ENCODE measurements at places on chromosomes 6 and 20.

GRCh38 chr20:50341880-50342637, 151.4 kb downstream of the CEBPB start:
- peak; percentile 4 for DNase-seq

DNA sequence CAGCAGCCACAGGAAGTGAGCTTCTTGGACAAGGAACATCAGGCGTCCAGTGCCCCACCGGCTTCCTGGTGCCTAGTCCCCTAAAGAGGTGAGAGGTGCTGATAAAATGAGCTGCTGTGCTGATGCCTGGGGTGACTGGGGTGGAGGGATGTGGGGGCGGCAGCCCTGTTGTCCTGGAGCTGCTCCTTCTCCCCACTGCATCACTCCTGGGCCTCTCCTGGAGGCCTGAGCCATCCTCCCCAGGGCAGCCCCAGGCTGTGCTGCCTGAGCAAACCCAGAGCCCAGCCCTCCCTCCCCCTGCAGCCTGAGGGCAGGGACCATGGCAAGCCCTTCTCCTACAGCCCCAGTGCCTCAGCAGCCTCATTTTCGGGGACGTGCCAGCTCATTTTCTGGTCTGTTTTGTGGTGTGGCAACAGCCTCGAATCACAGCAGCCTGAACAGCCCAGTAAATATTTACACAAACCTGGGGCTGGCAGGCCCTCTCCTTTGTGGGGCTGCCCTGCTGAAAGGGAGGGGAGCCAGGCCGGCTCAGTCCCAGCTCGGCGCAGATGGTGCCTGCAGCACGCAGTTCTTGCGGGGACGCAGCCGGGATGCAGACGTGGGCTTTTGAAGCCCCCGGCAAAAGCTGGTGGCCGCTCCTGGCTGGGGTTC, 259.9 kb downstream of the DLL1 start:
- peak; percentile 96 for DNase-seq

DNA sequence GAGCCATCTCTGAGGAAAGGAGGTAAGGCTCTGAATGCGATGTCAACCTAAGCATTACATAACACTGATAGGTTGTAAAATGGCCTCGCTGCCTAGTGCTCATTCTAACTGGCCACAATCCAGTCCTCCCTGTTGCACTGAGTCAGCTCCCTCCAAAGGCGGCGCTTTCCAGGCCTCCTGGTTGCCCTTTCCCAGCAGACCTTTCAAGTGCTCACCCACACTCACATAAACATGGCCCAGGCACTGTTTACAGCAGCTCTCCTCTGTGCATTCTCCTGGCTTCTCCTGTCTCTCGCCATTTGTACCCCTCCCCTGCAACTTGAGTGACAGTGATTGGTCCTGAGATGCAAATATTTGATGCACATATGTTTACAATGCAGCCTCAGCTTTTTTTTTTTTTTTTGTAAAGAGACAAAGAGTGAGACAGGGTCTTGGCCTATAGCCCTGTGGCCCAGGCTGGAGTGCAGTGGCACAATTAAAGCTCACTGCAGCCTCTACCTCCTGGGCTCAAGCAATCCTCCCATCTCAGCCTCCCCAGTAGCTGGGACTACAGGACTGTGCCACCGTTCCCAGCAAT, 36.8 kb upstream of the PRND start:
- no peak for DNase-seq

- DNase-seq, result no peak
Observed at GRCh38 chr20:63937596-63937995, 18.6 kb downstream of the UCKL1 start.

DNA sequence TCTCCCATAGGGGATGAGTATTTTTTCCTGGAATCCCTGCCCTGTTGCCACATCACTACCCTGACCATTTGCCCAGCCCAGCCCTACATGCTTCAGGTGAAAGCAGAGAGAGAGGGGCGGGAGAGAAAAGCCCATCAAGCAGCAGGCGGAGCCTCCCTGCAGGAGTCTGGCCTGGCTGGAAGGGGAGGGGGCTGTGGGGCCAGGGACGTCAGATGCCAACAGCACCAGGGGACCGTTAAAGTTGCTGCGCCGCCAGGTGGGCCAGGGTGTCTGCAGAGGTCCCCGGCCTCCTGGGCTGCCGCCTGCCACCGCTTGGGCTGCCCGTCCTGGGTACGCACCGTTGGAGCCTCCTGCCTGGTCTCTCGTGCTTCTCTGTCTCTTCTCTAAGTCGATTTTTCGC, 757 bp upstream of the R3HDML start:
- DNase-seq, result no peak

GRCh38 chr6:132131758-132132157, 180.6 kb upstream of the CCN2 start:
- DNase-seq, result no peak

DNA sequence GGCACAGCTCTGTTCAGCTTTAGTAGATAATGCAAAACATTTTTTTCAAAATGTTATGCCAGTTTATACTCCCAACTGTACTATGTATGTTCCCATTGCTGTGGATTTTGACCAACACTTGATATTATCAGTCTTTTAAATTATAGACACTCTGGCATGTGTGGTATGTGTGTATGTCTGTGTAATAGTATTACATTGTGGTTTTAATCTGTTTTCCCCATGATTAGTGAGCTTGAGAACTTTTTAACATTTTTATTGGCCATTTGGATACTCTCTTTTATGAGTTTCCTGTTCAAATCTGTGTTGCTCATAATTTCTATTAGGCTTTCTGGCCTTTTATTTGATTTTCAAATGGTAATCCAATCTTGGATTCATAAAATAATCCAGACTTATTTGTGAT, 69.2 kb upstream of the TXNDC5 start:
- no peak for DNase-seq

- no peak for DNase-seq
Observed at GRCh38 chr6:42137194-42137753, 5.1 kb downstream of the C6orf132 start.

DNA sequence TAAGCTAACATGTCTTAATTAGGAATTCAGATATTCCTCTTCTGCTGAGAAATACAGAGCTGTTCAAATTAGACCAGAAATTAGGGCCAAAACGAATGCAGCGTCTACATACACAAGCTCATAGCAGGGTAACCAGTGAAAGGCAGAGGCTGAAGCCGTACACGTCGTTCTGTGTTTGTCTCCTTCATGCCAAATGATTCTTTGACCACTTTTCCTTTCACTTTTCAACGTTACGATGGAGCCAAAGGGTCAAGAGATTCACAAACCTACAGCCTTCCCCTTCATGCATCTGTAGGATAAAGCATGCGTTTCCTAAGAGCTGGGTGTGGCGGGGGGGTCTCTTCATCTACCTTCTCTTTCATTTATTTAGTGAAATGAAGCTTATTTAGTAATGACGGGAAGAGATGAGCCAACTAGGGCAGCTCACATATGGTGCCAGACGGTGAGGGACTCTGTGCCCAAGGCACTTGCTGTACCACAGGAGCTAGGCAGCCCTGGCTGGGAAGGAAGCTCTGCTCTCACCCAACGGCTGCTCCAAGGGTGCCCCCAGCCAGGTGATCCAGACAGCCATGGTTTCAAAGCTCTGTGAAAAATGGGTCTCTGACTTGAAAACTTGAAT, 178.0 kb downstream of the ATXN1 start:
- DNase-seq, result no peak

DNA sequence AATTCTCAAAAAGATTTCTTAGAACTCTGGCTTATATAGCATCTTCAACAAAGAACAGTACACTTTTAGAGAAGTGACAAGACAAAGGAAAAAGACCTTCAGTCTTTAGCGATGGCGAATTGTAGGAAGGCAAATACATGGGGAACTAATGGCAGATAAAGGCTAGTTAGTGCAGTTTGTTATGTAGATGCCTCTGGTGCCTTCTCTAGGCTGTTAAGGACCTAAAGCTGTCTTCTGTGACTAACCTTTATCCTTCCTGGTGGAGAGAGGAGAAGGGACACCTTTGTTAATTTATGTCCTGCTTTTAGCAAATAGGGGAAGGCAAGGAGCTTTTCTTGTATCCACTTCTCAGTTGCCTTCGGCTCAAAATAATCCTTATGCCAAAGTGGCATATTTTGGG, 7.2 kb downstream of the ANKRD6 start:
- DNase-seq, result no peak

DNA sequence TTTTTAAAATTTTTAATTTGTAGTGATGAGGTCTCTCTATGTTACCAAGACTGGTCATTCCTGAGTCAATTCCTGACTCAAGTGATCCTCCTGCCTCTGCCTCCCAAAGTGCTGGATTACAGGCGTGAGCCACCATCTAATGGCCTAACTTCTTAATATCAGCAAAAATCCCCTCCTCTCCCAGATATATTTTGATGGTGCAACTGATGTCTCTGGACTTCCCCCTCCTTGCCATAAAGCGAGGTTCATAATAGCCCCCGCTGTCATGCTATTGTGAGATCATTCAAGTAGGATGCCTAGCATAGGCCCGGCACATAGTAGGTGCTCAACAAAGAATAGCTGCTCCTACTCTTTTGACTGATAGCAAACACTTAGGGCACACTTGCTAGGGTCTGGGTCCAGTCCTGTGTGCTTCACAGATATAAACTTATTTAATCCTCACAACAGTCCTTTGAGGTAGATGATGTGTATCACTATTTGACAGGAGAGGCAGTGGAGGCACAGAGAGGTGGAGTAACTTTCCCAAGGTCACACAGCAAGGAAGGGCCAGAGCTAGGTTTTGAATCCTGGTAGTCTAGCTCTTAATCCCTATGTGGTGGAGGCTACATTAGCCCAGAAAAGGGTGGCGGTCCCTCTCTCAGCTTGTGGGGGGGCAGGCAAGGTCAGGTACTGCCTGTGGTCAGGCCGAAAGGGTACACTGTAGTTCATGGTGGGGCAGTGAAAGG, 14.6 kb downstream of the SRC start:
- DNase-seq, result no peak

- peak; percentile 1 for DNase-seq
Observed at GRCh38 chr6:2876210-2877056, 26.7 kb downstream of the SERPINB9 start.

DNA sequence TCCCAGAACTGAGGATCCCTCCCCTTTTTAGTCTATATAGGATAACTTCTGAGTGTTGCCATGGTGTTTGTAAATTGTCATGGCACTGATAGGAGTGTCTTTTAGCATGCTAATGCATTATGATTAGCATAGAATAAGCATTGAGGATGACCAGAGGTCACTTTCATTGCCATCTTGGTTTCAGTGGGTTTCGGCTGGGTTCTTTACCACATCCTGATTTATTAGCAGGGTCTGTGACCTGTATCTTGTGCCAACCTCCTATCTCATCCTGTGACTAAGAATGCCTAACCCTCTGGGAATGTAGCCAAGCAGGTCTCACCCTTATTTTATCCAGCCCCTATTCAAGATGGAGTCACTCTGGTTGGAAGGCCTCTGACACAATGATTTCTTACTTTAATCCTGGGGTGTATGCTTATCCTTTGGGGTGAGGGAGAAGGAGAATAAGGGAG, 19.6 kb downstream of the WFDC2 start:
- DNase-seq, result no peak

- no peak for DNase-seq
Observed at GRCh38 chr6:133348846-133349245, 107.7 kb downstream of the EYA4 start.

GRCh38 chr20:49653925-49654434, 59.7 kb downstream of the B4GALT5 start:
- no peak for DNase-seq

GRCh38 chr6:46973029-46973428, 51.3 kb upstream of the ADGRF5 start:
- no peak for DNase-seq

- no peak for DNase-seq
Observed at GRCh38 chr20:22373164-22373895, 211.0 kb downstream of the FOXA2 start.

DNA sequence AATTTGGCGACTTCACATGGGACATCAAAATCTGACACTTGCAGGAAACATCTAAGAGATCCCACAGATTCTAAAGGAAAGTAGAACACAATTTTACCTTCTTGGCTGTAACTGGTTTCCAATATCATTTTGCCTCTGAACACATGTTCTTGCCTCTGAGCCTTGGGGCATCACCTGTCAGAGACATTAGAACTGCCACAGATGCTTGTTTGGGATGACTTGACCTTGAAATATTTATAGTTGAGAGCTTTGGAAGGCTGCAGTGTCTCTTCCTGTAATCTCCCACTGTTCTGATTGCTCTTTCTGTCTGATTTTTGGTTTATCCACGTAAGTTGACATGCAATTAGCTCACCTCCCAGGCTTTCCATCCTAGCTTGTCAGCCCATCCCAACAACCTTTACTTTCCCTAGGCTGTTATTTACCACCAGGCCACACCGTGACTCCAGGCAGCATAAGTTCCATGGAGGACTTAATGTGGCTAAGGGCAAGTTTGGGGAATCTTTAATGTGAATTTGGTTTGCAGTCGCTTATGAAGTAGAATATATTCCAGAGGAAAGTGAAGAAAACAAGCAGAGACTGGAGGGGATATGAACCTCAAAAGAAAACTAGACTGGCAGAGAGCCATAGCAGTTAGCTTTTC, 256.5 kb upstream of the RIN2 start:
- DNase-seq, result no peak

DNA sequence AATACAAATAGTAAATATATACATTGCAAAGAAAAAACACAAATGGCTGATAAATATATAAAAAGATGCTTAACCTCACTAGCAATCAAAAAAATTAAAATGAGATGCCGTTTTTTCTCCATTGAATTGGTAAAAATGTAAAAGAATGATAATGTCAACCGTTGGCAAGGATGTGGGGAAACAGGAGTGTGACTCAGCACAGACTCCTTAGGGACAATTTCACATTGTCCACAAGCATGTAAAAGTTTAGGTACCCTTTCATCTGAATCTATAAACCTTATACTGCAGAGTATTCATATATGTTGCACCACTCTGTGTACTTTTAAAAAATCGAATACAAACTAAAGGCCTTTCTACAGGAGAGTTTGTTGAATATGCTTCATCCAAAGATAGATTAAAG, 143.1 kb upstream of the RREB1 start:
- no peak for DNase-seq

GRCh38 chr6:13413466-13413862, 73.9 kb downstream of the GFOD1 start:
- no peak for DNase-seq

DNA sequence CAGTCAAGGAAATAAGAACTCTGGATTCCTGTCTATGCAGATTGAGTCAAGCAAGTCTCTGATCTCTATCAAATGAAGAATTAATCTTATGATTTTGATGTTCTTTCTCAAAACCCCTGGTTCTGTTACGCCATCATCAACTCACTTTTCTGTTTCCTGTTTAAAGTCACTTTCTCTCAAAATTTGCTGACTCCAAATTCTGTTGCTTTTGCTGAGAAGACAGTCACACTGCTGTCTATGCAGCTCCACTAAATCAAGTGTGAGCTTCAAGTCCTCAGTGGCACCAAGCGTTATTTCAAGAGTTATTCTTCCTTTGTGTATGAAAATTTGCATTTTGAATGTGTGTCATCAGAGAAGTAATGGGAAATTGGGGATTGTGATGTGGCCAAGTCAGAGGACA, 663.3 kb downstream of the KIF16B start:
- DNase-seq, result no peak

- no peak for DNase-seq
Observed at GRCh38 chr20:11797156-11797555, 120.5 kb upstream of the BTBD3 start.

GRCh38 chr6:92292067-92292466, 1127.3 kb downstream of the EPHA7 start:
- no peak for DNase-seq

GRCh38 chr6:72836971-72837370, 215.1 kb downstream of the KCNQ5 start:
- DNase-seq, result no peak

- DNase-seq, result no peak
Observed at GRCh38 chr20:14780508-14780907, 443.1 kb upstream of the FLRT3 start.

- no peak for DNase-seq
Observed at GRCh38 chr20:6914986-6915385, 147.5 kb downstream of the BMP2 start.

- no peak for DNase-seq
Observed at GRCh38 chr6:87682310-87682709, 19.7 kb downstream of the AKIRIN2 start.

Measured in NCI-H1092 treated with DMSO at 0.1 percent for 48 hours (cell line).